Calu3 (cell line): ENCODE measurements at places on chromosomes 7 and 10. TPM values are rescaled to one million over a fixed set of nuclear protein-coding genes. Genes with fewer than 3 reads are reported as not detected.

The DLG5 gene
- total RNA-seq, result 46.0 and 51.0 TPM in 2 replicates

DNA sequence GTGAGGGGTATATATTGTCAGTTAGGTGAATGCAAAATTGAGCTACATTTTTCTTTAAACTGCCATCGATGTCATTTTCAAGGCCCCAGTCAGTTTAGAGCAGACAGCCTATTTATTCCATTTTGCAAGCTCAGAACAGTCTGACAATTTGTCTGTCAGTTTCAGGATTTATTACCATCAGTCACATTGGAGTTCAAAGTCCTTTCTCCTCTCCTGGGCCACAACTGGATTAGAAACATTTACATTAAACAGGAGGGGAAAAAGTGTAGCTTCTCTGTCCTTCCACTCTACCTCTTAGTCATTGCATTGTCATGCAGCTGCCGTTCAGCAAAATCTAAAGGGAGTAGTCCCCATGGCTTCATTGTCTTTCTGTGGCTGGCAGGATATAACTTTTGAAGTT, 3.5 kb upstream of the GHITM start:
- no peak for DNase-seq

The STAG3 gene
- total RNA-seq, result 0.66 and 1.2 TPM in 2 replicates

DNA sequence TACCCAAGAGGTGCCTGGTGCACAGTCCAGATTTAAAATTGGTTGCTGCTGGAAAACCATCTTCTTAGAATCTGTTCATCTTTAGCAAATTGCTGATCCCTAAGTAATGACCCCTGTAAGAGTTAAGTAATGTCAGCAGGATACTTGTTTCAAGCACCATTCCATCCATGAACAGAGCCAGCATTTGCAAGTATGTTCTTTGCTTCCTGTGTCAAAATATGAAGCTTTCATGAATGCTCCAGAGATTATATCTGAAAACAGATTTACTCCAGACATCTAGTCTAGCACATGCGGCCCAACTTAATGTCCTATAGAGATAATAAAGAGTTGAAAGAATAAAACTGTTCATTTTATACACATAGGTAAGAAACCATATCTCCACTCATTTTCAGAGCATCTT, 98.7 kb upstream of the ZNF438 start:
- DNase-seq, result no peak

DNA sequence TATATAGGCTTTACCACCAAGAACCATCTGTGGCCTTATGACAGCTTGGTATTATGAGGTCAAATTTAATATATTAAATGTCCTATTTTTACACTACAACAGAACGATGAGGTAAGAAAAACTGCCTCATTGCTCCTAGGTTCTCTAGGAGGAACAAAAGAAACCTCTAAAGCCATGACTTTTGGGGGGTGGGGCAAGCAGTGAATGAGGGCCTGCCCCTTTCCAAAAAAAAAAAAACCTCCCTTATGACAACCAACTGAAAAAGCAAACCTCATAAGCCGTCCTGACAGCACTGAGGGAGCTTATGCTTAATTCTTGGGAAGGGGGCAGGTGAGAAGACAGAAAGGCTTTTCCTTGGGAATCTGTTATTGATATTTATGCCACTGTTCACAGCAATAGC, 116.6 kb downstream of the KMT2E start:
- DNase-seq, result no peak

DNA sequence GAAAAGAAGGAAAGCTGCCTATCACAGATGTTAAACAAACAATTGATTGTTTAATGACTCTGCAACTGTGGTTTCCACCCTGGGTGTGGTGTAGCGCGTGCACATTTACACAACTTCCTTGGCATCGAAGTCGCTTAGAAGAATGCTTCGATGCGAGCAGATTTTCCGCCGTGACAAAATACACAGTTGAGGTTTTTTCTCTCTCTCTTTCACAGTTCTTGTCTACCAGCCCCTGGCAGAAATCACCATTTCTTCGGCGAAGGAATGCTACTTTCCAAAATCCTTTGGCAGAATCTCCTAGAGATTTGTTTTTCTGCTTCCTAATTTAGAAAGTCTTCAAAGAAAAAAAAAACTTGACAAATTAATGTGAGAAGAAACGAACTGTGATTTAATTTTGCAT, 70.7 kb upstream of the C1QL3 start:
- DNase-seq, result no peak

DNA sequence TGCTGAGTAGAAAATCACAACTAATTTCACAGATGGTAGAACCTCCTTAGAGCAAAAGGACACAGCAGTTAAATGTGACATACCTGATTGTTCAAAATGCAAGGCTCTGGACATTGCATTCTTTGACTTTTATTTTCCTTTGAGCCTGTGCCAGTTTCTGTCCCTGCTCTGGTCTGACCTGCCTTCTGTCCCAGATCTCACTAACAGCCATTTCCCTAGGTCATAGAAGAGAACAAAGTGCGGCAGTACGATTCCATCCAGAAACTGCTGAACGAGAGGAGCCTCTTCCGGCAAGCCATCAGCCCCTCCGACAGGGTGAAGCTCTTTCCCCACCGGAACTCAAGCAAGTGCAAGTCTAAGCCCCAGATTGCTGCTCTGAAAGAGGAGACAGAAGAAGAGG, 186.9 kb downstream of the CFTR start:
- DNase-seq, result no peak

DNA sequence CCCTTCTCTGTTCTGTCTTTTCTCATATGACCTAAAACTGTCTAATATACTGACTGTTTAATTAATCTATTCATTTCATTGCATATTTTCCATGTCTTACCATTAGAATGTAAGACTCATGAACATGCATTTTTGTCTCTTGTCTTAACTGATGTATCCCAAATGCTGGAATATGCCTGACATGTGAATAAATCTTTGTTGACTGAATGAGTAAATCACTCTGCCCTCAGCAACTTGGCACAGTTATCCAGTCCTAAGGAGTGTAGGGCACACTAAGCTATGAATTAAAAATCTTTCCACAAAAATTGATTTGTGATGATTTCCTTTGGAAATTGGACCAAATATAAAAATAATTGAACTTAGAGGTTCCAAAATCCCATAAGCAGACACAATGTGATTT, 111.3 kb downstream of the ETV1 start:
- DNase-seq, result no peak

DNA sequence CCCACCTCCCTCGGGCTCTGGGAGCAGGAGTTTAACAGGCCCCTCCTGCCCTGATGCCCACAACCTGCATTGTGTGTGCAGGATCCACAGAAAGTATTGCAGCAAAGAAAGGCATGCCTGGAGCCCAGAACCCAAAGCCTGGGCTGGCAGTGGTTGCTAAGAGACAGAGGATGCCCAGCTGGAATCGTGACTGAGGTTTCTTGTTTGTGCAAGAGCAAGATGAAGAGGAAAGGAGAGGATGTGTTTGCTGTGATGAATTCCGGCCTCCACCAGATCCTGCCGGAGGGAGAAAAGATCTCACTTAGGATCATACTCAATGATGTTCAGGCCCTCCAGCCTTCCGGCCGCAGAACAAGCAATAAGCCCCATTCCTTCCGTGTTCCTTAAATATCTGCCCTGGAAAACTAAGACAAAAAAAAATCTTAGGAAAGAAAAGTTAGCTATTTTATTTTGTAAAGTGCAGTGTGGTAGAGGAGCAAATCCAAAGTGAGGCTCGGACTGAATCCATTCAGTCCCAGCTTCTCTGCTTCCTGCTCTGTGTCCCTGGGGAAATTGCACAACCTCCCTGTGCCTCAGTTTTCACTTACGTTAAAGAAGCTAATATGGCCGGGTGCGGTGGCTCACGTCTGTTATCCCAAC, 57.1 kb downstream of the SLIT1 start:
- no peak for DNase-seq

- DNase-seq, result no peak
Measured at GRCh38 chr10:13739183-13739582, 152.4 kb downstream of the PRPF18 start.
